ENCODE measurements at places on chromosomes 7 and 10.

GRCh38 chr7:37220664-37221063, 228.0 kb downstream of the ELMO1 start:
- H3K4me1 ChIP-seq: no peaks in the 10 kb centered on the region
- peak; percentile 24 for DNase-seq
- no peak overlapping the region for H3K27ac ChIP-seq
- no peak overlapping the region for H3K4me3 ChIP-seq

DNA sequence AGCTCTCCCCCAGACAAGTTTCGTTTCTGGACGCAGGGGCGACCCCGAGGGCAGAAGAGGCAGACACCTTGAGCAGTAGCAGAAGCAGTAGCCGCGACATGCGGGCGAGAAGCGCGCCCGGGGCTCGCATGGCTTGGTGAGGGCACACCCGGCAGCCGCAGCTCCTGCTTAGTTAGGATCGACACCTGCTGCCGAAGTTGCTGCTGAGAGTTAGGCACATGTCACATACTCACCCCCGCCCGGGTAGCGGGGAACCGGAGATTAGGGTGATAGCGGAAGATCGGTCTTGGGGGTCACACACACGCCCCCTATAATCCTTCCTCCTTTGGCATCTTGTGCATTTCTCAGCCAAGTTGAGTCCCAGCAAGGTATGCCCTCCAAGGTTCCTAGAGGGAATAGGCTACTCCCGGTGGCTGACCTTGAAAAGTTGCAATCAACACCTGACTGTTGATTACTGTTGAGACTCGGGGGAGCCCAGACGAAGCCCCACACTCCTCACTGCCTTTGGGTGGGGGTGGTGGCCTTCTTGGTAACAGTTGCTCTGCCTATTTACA, 668 bp downstream of the GPR37 start:
- peaks cover 36% of the 10 kb centered on the region for H3K27me3 ChIP-seq
- peaks cover 12% of the 10 kb centered on the region for H3K4me1 ChIP-seq
- DNase-seq: no peak
- H3K4me3 ChIP-seq: peak overlapping the region; percentile 10
- no peak overlapping the region for H3K27ac ChIP-seq
- H3K36me3 ChIP-seq: no peaks in the 10 kb centered on the region

GRCh38 chr10:103986360-103986759, 19.4 kb downstream of the SLK start:
- H3K27me3 ChIP-seq: no peaks in the 10 kb centered on the region
- no peak overlapping the region for H3K4me3 ChIP-seq
- peaks cover 5% of the 10 kb centered on the region for H3K36me3 ChIP-seq
- peaks cover 8% of the 10 kb centered on the region for H3K4me1 ChIP-seq
- H3K27ac ChIP-seq: no peak overlapping the region

- H3K27me3 ChIP-seq: peaks cover 2% of the 10 kb centered on the region
- H3K4me1 ChIP-seq: no peaks in the 10 kb centered on the region
- H3K36me3 ChIP-seq: no peaks in the 10 kb centered on the region
- H3K4me3 ChIP-seq: no peak overlapping the region
Measured at GRCh38 chr10:538895-539294, 150.6 kb downstream of the DIP2C start.

- H3K27me3 ChIP-seq: no peaks in the 10 kb centered on the region
- no peak overlapping the region for H3K4me3 ChIP-seq
- H3K4me1 ChIP-seq: no peaks in the 10 kb centered on the region
- DNase-seq: no peak
Measured at GRCh38 chr10:36126076-36126475, 484.0 kb upstream of the FZD8 start.

DNA sequence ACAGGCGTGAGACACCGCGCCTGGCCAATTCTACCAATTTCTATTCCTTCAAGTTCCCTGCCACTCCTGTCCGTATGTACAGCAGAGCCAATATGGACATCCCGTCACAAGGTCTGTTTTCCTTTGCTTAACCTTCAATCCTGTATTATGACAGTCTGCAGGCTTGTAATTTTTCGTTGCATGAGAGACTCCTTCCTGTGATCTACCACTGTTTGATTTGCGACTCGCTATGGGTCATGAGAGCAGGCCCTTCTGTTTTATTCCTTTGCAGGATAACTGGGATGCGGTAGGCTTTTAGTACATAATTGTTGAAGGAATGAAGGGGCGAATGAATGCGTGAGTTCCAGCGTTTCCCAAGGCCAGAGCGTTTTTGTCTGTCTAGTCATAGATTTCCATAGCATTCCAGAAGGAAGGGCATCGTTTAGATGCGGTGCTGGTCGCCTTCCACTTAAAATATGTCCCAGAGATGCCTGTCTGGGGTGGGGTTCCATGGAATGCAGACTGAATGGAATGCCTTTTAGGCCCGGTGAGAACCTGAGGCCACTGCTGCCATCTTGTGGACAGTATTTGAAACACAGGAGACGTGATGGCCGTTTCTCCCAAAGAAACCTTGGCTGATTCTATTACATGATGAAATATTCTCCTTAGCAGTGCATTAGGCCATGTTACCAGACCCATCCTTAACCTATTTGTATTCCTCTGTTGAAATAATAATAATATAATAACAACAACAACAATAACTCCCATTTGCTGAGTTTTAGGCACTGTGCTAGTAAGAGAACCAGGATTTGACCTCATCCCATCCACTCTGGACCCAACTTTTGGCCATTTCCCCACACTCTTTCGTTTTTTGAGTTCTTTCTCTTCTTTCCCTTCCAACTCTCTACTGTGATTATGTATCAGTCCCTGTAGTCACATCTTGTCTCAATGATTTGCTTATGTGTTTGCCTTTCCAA, 193.2 kb downstream of the MYOF start:
- H3K36me3 ChIP-seq: no peaks in the 10 kb centered on the region
- peaks cover 5% of the 10 kb centered on the region for H3K4me1 ChIP-seq
- DNase-seq: peak; percentile 55
- no peak overlapping the region for H3K4me3 ChIP-seq
- H3K27me3 ChIP-seq: no peaks in the 10 kb centered on the region

- no peaks in the 10 kb centered on the region for H3K36me3 ChIP-seq
- H3K4me1 ChIP-seq: no peaks in the 10 kb centered on the region
- no peak overlapping the region for H3K27ac ChIP-seq
- H3K4me3 ChIP-seq: no peak overlapping the region
- no peaks in the 10 kb centered on the region for H3K27me3 ChIP-seq
- no peak for DNase-seq
Measured at GRCh38 chr7:95933618-95934017, 161.3 kb downstream of the DYNC1I1 start.

- no peak for DNase-seq
- peaks cover 68% of the 10 kb centered on the region for H3K36me3 ChIP-seq
- no peaks in the 10 kb centered on the region for H3K27me3 ChIP-seq
- H3K4me1 ChIP-seq: no peaks in the 10 kb centered on the region
Measured at GRCh38 chr10:92180399-92180798, 110.5 kb downstream of the CPEB3 start.

DNA sequence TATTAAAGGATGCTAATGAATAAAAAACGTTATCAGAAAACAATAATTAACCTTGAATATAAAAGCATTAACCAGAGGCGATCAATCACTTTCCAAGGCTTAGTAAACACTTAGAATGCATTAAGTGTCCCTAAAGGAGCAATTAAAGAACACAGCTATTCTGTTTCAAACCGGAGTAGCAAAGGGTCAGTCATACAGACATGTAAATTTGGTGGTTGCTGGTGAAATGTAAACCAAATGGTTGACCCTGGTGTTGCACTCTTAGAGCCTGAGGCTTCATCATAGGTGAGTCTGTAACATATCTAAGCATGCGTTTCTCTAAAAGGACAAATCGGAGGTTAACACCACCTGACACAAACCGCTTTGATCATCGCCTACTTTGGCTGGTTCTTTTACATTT, 1280.1 kb downstream of the TYW1 start:
- no peaks in the 10 kb centered on the region for H3K27me3 ChIP-seq
- H3K27ac ChIP-seq: no peak overlapping the region
- no peaks in the 10 kb centered on the region for H3K4me1 ChIP-seq
- no peak overlapping the region for H3K4me3 ChIP-seq
- no peaks in the 10 kb centered on the region for H3K36me3 ChIP-seq
- no peak for DNase-seq

- peaks cover 42% of the 10 kb centered on the region for H3K27me3 ChIP-seq
- peak; percentile 7 for DNase-seq
- peaks cover 11% of the 10 kb centered on the region for H3K36me3 ChIP-seq
- no peak overlapping the region for H3K4me3 ChIP-seq
Measured at GRCh38 chr7:98134420-98135228, 28.0 kb downstream of the LMTK2 start.

- H3K4me3 ChIP-seq: no peak overlapping the region
- no peaks in the 10 kb centered on the region for H3K36me3 ChIP-seq
- H3K27me3 ChIP-seq: no peaks in the 10 kb centered on the region
- H3K4me1 ChIP-seq: no peaks in the 10 kb centered on the region
- no peak for DNase-seq
Measured at GRCh38 chr10:58661336-58661735, 148.7 kb downstream of the BICC1 start.

DNA sequence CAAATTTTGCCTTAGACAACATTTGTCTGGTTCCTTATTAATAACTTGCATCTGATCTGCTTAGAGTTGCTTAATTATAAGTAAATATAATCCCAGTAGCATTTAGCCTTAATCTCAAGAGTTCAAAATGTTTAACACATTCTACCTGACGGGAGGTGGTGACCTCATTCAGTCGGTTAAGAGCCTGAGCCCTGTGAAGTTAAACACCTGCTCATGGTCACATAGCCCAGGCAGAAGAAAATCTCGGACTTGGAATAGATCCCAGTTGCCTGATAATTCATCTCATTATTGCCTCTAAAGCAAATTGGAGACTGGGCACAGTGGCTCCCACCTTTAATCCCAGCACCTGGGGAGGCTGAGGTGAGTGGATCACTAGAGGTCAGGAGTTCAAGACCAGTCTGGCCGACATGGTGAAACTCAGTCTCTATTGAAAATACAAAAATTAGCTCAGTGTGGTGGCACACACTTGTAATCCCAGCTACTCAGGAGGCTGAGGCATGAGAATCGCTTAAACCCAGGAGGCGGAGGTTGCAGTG, 18.6 kb upstream of the ASCC1 start:
- H3K27me3 ChIP-seq: no peaks in the 10 kb centered on the region
- H3K4me3 ChIP-seq: no peak overlapping the region
- H3K4me1 ChIP-seq: peaks cover 29% of the 10 kb centered on the region
- no peak for DNase-seq

GRCh38 chr7:107213193-107213788, 44.5 kb downstream of the HBP1 start:
- peaks cover 31% of the 10 kb centered on the region for H3K36me3 ChIP-seq
- H3K27me3 ChIP-seq: no peaks in the 10 kb centered on the region
- no peak overlapping the region for H3K4me3 ChIP-seq
- DNase-seq: no peak
- H3K4me1 ChIP-seq: no peaks in the 10 kb centered on the region

DNA sequence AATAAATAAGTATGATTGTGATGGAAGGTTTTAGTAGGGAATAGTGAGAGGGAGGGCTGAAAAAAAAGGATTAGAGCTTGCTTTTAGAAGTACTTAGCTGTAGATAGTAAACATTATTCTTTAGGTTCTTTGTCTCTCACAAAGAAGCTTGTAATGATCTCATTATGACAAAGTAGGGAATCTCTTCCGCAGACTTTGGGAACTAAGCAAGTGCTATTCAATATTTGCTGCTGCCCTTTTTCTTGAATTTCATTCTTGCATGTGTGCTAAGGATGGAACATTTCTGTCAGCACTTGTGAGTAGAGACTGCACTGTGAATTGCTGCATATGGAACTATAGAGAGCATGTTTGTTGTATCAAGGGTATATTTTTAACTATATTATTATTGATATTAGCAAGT, 173.4 kb downstream of the ST7 start:
- H3K4me1 ChIP-seq: peaks cover 8% of the 10 kb centered on the region
- no peak overlapping the region for H3K27ac ChIP-seq
- no peak overlapping the region for H3K4me3 ChIP-seq
- no peak for DNase-seq
- no peaks in the 10 kb centered on the region for H3K27me3 ChIP-seq

DNA sequence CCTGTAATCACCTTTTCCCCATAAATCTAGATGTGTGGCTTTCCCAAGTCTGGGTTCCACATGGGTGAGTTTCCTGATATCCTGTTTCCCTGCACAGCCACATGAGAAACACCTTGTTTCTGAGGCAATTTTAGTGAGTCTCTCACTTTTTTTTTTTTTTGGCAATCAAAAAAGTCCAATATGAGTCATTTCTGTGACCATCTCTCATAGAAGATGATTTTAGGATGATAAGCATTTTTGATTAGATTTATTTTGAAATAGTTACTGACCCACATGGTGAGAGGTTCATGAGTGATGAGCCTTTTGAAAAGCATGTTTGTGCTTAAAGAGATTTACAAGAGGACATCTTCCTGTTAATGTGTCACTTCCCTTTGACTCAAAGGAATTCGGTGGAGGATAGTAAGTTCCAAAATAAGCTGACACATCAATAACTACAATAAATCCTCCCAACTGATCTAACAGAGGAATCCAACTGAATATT, 464.0 kb downstream of the INHBA start:
- no peak overlapping the region for H3K27ac ChIP-seq
- H3K36me3 ChIP-seq: no peaks in the 10 kb centered on the region
- no peaks in the 10 kb centered on the region for H3K4me1 ChIP-seq
- DNase-seq: no peak
- H3K4me3 ChIP-seq: no peak overlapping the region

DNA sequence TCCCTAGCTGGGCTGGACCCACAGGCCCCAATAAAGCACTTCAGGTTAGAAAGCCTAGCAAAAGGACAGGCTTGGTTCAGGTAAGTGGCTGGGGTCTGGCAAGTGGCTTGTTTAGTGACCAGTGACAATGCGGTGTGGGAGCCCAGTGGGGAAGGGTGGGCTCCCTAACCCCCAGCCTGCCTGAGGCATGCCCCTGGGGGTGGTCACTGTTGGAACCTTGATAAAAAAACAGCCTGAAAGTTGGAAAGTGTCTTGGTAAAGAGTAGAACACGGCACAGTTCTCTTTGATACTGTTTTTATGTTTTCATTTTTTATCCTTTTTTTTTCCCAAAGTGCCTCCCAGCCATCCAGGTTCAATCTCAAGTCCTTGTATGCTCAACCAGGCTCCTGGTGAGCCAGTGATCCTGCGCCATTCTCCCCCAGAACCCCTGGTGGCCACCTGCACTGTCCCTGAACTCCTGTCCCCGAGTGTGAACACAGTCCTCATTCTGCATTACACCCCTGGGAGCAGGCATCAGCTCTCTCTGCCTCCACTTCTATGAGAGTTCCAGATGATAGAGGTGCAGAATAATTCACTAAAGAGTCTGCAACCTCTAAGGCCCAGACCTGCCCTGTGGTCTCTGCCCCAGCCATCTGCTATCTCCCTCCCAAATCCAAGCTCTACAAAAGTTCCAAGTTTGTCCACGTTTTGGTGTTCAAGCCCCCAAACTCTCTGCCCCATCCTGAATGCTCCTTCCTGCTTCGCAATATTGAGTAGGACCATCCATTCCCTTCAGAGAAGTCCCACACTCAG, 15.0 kb upstream of the CXCL12 start:
- H3K4me3 ChIP-seq: no peak overlapping the region
- no peaks in the 10 kb centered on the region for H3K4me1 ChIP-seq
- no peak overlapping the region for H3K27ac ChIP-seq
- H3K27me3 ChIP-seq: no peaks in the 10 kb centered on the region
